ENCODE measurements at places on chromosomes 12 and 14.

- no peak for DNase-seq
Measured at GRCh38 chr12:13788626-13789025, 192.8 kb downstream of the GRIN2B start.

DNA sequence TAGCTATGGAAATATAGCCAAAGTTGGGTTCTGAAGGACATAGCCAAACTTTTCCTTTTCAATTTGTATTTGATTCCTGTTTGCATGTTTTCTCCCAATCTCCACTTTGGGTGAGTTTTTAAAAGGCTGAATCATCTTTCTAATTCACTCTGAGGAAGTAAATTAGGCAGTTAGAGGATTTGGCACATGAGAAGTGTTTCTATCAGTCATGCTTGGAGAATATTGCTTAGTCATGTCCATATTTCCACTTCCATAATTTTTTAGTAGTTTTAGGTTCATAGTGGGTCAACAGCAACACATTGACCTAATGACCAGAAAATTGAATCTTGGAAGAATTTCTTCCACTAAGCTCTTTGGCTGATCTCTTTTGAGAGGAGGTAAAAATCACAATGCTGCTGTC is 21.8 kb downstream of the IRAK3 start:
- peak; percentile 70 for DNase-seq

GRCh38 chr12:130204541-130204953 is 42.3 kb downstream of the FZD10 start:
- DNase-seq: no peak

- no peak for DNase-seq
Measured at GRCh38 chr14:39229601-39230110, 4.1 kb upstream of the MIA2 start.

GRCh38 chr12:118650586-118650960 is 274.2 kb downstream of the SUDS3 start:
- no peak for DNase-seq

GRCh38 chr12:47870175-47870781 is 34.5 kb downstream of the VDR start:
- DNase-seq: peak; percentile 56

GRCh38 chr12:101076921-101077320 is 133.1 kb downstream of the SLC5A8 start:
- DNase-seq: no peak

DNA sequence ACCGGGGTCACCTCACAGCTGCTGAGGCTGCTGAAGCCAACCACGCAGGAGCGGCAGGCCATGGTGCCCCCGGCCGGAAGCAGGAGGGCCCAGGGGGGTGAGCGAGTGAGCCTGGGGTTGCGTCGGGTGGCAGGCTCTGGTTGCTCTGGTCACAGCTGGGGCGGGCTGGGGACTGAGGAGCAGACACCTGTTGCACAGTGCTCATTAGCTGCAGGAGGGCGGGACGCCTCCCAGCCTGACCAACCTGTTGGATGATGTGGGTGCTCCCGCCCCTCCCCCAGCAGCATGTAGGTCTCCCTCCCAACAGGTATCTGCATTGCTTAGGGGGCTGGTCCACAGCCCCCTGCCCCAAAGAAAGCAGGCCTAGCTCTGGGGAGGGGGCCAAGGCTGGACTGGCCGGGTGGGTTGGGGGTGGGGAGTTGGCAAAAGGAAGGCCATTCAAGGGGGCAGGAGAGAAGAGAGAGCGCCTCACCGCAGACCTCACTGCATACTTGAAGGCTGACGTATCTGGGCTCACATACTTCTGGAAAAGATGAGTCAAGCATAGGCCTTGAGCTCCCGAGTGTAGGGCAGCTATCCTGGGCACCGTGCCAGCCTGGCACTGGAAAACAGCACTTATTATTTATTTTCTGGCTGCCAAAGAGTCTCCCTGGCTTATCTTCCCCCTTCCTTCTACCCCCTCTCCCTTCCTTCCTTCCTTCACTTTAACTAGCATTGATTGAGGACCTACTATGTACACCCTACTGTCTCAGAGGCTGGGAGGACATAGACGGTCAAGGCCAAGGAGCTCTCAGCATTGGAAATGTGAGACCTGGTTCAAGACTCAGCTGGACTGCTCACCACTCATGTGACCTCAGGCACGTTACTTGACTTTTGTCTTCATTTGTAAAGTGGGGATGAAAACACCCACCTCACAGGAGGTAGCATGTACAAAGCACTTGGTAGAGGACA is at the start of gene KRT80:
Gene KRT80 (minus strand): TSS at position 174 of the 951 bp plus-strand sequence. CDS start 112 bp downstream, at position 62.
- DNase-seq: peak; percentile 92

GRCh38 chr12:40834321-40834720 is 142.1 kb downstream of the CNTN1 start:
- no peak for DNase-seq

GRCh38 chr14:100080206-100080605 is 15.0 kb downstream of the EVL start:
- no peak for DNase-seq

DNA sequence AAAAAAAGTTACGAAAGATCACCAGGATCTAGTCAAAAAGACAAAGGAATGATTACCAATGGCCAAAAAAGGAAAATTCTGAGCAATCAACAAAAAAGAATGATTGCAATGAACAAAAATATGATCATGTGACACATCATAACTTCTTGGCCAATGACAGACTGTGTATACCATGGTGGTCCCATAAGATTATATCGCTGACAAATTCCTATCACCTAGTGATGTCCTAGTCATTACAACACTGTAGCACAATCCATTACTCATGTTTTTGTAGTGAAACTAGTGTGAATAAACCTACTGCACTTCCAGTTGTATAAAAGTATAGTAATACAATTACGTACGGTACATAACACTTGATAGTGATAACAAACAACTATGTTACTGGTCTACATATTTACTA is 12.3 kb downstream of the SEL1L start:
- DNase-seq: no peak

DNA sequence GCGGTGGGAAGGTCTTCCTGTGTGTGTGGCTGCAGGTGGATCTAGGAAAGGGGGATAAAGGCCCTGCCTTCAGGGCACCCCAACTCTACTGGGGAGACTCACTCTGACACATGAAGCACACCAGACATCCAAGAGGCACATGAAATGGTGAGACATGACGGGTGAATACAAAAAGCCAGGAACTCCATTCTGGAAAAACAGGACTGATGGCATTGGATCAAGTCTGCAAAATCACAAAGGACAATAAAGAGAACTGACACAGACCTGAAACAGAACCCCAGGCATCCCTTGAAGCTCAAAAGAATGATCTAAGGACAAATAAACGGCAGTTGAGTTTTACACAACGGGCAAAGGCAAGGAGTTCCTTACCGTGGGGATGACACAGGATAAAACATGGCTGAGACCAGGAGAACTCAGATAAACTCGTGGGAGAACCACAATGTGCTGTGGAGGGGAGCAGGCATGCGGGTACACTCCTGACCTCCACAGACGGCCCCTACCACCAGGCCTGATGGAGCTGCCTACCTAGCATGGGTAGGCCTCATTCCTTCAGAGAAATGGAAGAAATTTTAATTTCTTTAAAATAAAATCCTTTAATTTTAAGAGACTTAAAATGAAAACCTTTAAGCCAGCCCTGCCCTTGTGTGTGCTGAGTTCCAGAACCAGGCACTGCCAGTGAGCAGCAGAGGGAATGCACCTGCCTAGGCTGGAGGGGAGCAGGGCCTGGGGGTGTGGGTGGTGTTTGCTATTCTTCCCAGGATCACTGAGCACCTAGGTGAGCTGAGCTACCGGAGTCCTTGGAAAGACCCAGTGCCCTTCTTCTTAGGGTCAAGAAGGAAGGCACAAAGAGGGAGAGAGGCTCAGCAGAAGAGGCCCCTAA is 100.1 kb downstream of the SINHCAF start:
- no peak for DNase-seq

DNA sequence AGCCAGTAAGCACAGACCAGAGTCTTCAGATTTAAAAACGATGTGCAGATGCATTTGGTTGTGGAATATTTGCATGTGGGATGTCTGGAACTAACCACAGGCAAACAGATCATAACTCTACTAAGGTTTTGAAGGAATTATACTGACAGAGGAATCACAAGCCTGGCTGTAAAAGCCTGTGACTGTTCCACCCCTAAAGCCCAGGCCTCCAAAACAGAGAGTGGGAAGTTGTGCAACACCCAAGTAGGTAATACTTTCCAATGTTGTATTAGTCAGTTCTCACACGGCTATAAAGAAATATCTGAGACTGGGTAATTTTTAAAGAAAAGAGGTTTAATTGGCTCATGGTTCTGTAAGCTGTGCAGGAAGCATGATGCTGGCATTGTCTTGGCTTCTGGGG is 68.1 kb upstream of the DCD start:
- peak; percentile 29 for DNase-seq

DNA sequence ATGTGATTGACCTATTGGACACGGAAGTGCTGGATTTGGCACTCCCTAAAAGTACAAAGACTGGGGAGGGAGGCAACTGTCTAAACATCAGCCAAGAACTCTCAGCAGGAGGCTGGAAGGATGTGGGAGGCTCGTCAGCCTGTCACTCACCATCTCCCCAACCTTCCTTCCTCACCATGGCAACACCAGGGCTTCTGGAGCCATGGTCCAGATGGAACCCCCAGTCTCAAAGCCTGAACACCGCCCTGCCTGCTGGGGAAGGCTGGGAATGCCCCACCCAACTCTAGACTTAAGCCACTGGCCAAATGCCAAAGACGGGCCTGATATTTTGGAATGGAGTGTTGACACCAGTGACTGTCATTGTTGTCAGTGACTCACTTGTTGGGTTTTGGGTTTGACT is 55.3 kb downstream of the GALNT16 start:
- no peak for DNase-seq

- DNase-seq: no peak
Measured at GRCh38 chr12:47801904-47802246, 17.8 kb downstream of the HDAC7 start.

DNA sequence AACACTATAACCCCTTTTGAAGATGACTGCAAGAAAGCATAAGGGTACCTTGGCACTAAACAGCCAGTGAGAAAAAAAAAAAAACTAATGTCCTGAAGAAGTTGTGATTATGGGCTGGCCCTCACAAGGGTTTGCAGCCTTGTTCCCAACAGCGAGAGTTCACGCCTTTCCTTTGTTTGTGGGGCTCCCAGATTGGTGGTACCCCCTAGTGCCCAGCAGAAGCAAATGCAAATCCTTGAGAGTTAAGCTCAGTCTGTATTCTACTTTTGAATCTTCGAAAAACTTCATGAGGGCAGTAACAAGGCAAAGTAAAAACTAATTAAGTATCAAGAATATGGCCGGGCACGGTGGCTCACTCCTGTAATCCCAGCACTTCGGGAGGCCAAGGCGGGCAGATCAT is 238.9 kb upstream of the LMO3 start:
- DNase-seq: peak; percentile 2

DNA sequence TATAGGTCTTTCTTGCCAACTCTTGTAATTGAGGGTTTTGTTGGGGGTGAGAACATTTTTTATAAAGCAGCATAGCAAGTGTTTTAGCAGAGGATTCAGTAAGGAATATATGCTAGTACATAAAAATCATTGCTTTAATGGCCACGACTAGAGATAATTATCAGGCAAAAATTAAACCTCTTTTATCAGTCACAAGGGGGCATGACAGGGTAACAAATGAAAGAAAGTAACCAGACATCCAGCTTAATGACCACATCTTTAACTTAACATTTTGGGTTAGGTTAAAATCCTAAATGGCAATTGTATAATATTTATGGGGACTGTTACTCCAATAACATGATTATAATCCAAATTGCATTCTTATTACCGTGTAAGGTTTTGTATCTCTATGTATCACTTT is 119.6 kb downstream of the LRRIQ1 start:
- peak; percentile 48 for DNase-seq

DNA sequence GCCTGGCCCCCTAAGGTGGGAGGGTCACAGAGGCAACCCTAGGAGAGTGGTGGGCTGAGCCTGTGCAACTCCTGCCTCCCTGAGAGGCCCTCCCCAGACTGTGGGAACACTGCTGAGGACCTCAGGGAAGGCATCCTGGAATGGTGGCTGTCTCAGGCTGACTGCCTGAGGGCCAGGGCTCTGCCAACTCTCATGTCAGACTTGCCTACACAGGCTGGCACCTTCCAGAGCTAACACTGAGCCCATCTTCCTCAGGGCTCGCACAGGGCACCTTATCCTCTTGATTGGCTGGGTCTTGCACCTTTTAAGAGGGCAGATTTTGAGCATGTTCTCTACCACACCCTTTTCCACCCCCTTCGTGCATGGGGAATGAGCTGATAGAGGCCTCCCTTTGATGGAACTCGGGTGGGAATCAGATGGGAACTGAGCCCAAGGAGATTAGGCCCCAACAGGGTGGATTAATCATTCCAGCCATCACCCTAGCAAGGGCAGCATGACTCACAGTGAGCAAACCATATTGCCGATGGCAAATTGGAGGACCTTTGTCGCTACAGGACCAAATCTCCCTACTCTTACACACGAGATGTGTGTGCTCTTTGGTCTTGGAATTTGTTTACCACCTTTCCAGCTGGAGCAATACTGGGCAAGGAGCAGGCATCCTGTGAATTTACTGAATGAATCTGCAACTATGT is 702.8 kb downstream of the VRK1 start:
- no peak for DNase-seq

GRCh38 chr14:91354221-91354916 is 63.3 kb downstream of the CCDC88C start:
- no peak for DNase-seq

- DNase-seq: peak; percentile 93
Measured at GRCh38 chr14:81436296-81437138, 36.4 kb upstream of the STON2 start.

GRCh38 chr14:76793956-76794355 is 18.7 kb downstream of the ANGEL1 start:
- no peak for DNase-seq

DNA sequence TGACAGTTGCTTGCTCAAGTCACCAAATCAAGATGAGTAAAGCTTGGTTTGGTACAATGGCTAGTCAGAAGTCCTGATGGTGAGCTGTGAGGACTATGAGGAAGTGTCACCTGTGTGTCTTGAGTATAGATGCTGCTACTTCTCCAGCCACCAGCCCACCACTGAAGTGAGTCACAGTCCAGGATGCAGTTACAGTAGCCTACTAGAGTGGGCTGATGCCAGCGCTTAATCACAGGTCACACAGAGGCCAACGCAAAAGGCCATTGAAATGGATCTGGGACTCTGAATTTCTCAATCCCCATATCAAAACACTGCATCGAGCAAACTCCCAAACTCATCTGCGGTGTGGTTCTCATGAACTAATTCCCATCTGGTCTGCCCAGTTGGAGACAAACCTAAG is 223.1 kb downstream of the ANO6 start:
- no peak for DNase-seq

- DNase-seq: peak; percentile 50
Measured at GRCh38 chr14:104072586-104072985, 12.9 kb upstream of the ASPG start.

- no peak for DNase-seq
Measured at GRCh38 chr12:120833849-120834248, 70.3 kb downstream of the SPPL3 start.

- no peak for DNase-seq
Measured at GRCh38 chr12:116937640-116938039, 26.9 kb downstream of the FBXW8 start.

- no peak for DNase-seq
Measured at GRCh38 chr12:54016478-54016964, 7.7 kb downstream of the HOXC8 start.

DNA sequence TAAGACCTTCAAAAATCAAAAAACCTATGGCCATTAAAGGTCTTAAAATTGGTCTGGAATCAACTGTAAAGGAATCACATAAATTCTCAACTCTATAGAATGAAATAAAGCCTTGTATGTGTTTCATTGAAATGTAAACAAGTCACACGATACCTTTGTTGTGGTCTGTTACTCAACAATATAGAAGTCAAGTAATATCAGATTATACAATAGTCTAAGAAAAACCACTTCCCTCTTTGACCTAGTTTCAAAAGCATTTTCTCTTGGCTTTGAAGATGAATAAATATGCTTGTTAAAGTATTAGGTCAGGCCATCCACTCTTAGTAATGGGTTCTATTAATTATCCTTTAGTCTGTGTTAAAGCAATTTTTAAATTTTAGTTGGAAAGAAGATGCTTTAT is 79.8 kb upstream of the DIO2 start:
- DNase-seq: peak; percentile 38

Data from hematopoietic multipotent progenitor cell treated with erythropoietin and hydrocortisone succinate and interleukin-3 and kit ligand, for 4 days (in vitro differentiated cells).